ENCODE measurements at places on chromosomes 16 and 17.
A peak's percentile ranks its signal among the peaks of the same experiment; 100 is the strongest.

- no peak for DNase-seq
These were observed 237.7 kb downstream of the IRX3 start for GRCh38 chr16:54048586-54049495.

DNA sequence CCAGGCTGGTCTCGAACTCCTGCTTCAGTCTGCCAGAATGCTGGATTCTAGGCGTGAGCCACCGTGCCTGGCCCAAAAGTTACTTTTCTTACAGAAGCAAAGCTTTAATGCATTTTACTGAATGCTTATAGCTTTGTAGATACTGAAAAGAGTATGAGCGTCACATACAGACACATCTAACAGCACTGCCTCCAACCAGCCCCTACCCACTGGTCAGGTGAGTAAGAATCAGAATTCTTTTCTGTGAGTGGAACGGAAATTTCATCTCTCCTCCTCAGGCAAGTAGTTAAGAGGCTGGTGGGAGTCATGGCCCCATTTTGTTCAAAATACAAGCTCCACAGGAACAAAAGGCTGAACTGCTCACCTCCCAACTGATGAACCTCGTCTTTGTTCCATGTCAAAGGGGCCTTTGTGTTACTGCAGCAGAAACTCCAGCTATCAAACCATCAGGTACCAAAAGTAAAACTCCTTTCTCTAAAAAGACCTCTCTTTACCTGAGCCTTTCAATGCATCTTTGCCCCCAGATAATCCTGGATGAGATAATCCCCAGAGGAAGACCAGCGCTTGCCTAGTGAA, 92.4 kb upstream of the RPH3AL start:
- DNase-seq = no peak

DNA sequence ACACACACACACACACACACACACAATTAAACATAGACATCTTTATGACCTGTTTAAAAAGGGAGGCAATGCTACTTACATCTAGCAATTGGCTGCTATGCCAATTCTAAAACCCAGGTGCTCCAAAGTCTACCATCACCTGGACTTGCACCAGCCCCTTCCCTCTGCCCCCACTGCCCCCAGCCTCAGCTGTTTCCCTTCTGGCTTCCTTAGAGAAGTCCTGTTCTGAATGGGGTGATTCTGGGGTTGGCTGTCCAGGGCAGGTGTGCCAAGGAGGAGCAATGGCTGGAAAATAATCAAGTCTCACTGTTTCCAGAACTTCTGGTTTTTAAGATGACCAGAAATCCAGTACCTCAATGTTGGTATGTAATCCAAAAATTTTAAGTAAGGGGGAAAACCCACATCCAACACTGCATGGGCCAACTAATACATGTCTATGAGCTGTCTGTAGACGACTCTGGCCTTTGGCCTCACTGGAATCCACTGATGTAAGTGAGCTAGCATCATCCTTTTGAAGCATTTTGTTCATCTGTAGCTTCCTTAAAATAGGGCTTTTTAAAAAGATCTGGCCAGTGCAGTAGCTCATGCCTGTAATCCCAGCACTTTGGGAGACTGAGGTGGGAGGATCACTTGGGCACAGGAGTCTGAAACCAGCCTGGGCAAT, 2.1 kb downstream of the IFT20 start:
- DNase-seq = no peak

GRCh38 chr17:72661116-72661944, 431.2 kb downstream of the SLC39A11 start:
- no peak for DNase-seq

DNA sequence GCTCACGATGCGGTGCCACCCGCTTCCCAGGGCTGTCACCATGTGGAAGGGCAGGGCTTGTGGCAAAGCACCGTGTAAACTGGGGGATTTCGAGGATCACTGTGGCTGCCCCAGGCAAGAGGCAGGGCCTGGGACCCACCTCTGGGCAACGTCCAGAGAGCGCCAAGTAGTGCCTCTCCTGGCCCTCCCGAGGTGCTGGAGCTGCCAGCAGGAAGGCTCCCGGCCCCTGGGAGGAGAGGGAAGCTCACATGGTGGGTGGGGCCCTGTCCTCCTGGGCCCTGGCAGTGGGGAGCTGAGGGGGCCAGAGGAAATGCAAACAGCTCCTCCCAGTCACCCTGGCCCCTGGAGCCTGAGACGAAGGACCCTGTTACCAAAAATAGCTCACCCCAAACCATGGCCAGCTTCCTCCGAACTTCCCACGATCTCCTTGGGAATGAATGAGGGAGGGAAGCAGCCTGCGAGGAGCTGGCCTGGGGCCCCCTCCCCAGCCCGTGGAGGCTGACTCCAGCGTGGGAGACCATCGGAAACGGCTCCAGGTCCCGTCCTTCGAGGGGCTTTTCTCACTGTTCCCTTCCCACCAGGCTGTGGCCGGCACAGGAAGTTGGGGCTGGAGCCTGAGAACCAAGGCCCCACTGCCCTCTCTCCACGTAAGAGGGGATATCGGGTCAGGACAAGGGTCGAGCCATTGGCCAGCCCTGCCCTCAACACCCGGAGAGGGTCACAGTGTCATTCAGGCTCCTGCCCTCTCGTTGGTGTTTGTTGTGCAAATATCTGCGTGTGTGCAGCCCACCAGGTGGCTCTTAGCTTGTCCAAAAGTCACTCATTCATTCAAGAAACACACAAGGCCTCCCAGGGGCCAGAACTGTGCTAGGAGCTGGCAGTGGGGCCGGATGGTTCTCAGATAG, 17.7 kb downstream of the VASN start:
- DNase-seq = no peak

- DNase-seq = no peak
These were observed 37.9 kb downstream of the ATP2C2 start for GRCh38 chr16:84406006-84406963.

DNA sequence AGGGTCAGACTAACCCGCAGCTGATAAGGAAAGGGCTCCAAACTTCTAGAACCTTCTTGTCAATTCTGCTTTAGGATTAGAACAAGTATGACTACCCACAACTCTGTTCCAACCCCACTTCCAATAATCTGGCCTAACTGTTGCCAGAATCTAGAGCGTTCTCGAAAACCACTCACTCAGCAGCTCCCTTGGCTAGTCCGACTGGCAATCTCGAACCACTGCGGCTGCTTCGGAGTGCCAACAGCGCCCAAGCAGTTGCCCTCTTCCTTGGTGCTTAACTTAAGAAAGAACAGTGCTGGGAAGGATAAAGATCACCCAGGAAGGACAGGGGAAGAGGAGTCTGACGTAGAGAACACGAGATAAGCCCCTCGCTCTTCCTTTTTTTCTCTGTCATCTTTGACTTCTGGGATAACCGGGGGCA, 818 bp downstream of the DNAJC7 start:
- no peak for DNase-seq

- no peak for DNase-seq
These were observed 171.7 kb downstream of the C16orf95 start for GRCh38 chr16:87145181-87146176.

- no peak for DNase-seq
These were observed 23.1 kb upstream of the RPL38 start for GRCh38 chr17:74180336-74180735.

- no peak for DNase-seq
These were observed 4.9 kb downstream of the NACA2 start for GRCh38 chr17:61586031-61586566.

DNA sequence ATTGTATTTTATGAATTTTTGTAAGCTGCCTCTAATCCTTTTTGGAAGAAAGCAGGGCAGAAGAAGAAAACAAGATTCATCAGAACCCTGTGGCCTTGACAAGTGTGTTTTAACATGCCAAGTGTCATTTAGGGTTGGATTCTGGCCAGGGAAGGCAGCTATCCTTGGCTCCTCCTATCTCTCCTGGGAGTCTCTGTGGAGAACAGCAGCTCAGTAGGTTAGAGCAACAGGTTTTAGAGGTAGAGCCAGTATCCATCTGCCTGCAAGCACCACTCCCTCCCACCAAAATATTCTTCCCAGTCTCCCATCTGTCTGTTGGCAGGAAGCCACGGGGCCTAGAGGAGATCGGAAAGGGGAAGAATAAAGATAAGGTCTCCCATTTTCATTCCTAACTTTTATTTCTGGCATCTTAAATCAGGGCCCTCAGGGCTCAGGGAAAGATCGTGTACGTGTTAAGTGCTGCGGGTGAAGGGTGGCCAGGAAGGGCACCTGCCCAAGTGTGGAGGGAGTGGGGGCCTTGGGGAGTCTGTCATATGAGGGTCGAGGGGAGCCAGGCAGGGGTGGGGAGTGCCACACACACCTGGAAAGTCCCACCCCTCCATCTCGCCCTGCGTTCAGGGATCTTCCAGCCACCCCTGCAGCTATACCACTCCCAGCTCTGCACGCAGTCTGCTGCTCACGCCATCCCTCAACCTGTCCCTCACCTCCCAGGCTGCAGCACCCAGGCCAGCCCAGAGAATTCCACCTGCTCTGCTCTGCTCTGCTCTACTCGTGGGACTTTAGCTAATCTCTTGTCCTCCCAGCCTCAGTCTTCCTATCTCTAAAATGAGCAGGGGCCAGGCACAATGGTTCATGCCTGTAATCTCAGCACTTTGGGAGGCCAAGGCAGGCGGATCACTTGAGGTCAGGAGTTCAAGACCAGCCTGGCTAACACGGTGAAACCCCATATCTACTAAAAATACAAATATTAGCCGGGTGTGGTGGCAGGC, 17.1 kb upstream of the CPSF4L start:
- DNase-seq = no peak

DNA sequence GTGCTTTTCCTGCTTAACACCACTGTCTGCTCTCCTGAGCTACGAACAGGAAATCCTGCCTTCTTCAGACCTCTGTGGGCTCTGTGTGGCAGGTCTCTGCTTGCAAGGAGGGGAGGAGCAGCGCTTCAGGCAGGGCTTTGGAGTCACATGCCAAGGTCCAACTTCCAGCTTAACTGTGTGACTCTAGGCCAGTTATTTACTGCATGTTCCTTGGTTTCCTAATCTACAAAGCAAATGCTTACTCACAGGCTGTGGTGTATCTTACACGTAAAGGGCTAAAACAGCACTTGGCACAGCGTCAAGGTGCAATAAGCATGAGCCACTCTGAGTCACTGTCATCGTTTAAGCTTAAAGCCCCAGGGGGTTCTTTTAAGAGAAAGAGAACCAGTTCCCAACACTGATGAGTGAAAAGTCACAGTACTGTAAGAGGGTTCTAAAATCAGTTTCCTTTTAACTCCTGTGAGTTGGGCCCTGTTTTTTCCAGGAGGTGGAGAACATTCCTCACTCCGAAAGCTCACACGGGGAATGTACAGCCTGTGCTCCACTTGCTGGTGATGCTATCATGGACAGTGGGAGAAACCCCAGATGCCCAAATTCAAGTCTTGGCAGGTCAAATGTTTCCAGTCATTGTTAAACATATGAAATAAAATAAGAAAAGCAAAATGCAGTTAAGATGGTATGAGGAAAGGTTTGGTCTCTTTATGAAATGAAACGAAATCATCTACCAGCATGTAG, 54.1 kb upstream of the BCAR1 start:
- peak; percentile 9 for DNase-seq

GRCh38 chr16:11742093-11742535, 543 bp downstream of the TXNDC11 start:
- DNase-seq = no peak

DNA sequence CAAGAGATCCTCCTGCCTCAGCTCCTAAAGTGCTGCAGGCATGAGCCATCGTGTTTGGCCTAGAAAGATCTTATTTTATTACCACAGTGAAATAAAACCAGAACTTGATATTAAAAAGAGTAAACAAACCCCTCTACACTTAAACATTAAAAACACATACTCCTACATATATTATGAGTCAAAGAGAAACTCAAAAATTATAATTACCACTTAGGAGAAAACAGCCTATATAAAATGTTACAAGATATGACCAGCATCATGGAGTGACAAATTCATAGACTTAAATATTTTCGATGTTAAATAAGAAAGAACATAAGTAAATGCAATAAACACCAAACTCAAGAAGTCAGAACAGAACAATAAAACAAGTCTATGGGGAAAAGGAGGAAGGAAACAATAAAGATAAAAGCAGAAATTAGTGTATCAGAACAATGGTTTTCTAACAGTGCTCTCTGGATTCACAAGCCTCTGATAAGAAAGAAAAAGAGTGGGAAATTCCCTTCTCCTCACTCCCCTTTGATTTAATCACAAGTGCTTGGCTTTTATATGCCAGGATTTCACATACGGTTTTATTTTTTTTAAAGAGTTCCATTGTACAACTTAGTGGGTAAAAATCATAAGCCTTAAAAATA, 23.0 kb downstream of the SKAP1 start:
- no peak for DNase-seq

GRCh38 chr17:68288804-68289203, 2.1 kb downstream of the SLC16A6 start:
- DNase-seq = no peak

- peak; percentile 10 for DNase-seq
These were observed 96.2 kb downstream of the PGS1 start for GRCh38 chr17:78474614-78475146.

DNA sequence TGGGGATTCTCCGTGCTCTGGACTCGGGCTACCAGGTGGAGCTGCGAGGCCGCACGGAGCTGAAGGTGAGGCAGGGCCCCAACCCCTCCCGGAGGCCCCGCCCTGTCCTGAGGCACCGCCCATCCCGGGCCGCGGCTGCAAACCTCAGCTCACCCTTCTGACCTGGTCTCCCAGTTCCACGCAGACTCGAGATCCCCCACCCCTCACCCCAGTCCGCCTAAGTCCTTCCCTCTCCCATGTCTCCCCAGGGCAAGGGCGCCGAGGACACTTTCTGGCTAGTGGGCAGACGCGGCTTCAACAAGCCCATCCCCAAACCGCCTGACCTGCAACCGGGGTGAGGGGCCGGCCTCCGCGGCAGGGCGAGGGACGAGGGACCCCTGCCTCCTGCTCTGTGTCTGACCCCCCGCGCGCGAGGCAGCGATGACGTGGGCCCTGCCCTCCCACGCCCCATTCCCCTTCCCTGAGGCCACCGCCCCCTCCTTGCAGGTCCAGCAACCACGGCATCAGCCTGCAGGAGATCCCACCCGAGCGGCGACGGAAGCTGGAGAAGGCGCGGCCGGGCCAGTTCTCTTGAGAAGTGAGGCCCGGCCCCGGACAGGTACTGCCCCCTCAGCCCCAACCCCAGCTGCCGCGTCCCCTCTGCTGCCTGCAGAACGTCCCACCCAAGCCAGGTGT, 13.7 kb downstream of the GUCY2D start:
- no peak for DNase-seq

DNA sequence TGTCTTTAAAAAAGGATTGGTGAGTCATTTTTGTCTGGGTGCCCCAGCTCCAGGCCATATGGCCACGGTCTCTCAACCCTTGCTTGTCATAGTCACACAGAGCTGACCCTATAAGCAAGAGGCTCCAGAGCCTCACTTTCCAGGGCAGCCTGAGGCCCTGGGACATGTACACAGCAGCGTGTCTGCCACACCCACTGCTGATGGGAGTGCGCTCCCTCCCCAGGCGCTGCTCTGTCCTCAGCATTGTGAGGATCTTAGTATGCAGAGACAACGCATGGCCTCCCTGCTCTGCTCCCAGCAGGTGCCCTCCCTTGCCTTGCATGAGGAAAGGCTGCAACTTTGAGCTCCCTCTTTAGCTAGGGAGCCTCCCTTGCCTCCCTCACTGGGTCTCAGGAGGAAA, 80.8 kb upstream of the CRHR1 start:
- DNase-seq = no peak

- no peak for DNase-seq
These were observed 90.6 kb upstream of the FBXO47 start for GRCh38 chr17:39057701-39058206.

- no peak for DNase-seq
These were observed 272.2 kb upstream of the CCL2 start for GRCh38 chr17:33982909-33983308.

GRCh38 chr17:73429440-73430164, 117.8 kb upstream of the CDC42EP4 start:
- peak; percentile 85 for DNase-seq

- DNase-seq = no peak
These were observed 4.0 kb upstream of the SMTNL2 start for GRCh38 chr17:4580291-4580690.

GRCh38 chr17:17621254-17621653, 29.7 kb upstream of the PEMT start:
- no peak for DNase-seq
